NCI-H2081 treated with DMSO at 0.1 percent for 48 hours (cell line): ENCODE measurements at places on chromosomes 16 and 17.

- no peak for DNase-seq
Measured at GRCh38 chr17:42081516-42082129, 16.6 kb downstream of the ZNF385C start.

GRCh38 chr17:82151106-82151957, 53.3 kb upstream of the FASN start:
- DNase-seq: no peak

DNA sequence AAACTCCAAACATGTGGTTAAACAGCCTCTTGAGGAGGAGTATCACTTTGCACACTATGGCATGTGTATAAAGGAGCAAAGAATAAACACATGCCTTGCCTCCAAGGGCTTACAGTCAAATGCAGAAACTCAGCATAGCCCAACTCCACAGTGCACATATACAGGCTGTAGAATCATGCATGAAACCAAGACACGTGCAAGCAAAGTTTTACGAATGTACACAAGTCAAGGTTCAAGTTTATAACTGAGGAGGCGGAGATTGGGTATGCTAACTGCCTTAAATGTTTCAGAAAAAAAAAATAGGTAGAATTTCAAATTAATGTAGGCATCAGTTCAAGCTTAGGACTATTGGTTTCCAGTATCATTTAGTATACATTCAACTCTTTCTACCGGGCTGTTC, 321.1 kb downstream of the SOX9 start:
- no peak for DNase-seq

DNA sequence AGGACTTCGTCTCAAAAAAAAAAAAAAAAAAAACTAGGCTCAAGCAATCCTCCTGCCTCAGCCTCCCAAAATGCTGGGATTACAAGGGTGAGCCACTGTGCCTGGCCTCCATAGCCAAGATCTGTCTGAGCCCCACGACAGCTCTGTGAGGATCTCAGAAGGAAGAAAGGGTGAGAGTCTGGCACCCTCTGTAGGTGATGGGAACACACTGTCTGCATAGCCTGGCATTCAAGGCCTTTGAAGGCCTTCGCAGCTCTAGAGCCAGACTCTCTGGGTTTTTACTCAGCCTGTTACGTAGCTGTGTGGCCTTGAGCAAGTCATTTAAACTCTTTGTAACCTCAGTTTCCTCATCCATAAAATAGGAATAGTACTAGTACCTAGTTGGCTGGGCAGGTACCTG, 6.3 kb upstream of the XPO6 start:
- no peak for DNase-seq

DNA sequence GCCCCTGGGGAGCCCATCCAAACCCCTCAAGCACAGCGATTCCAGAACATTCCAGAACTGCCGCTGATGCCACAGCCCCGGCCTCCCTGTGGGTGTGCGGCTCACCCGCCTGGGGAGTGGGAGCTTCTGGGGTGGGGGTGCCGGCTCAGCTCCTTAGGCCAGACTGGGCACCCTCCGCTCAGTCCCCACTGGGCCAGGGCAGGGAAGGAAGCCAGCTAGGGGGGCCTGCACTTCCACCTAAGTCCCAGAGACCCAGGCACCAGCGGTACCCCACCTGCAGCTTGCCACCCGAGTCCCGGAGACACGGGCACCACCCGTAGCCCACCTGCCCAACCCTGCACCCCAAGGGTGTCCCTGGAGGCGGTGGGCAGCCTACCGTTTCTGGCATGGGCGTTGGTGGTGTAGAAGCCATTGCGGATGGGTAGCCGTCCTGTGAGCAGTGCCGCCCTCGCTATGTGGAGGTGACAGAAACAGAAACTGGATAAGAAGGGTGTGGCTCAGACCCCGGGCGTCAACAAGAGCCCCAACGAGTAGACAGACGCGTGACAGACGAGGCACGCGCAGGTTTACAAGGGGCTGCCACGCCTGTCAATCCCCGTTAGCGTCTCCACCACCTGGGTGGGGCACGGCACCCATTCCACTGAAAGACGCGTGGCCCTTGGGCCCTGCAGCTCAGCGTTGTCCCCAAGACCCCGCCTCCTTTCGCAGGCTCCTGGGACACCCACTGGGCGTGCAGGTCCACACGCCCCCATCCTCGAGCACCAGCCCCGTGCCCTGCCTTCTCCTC, 15.0 kb downstream of the GALNS start:
- no peak for DNase-seq

GRCh38 chr16:70529051-70529777, 5.6 kb downstream of the SF3B3 start:
- DNase-seq: no peak

GRCh38 chr17:47978324-47978723, 7.4 kb downstream of the CDK5RAP3 start:
- no peak for DNase-seq

DNA sequence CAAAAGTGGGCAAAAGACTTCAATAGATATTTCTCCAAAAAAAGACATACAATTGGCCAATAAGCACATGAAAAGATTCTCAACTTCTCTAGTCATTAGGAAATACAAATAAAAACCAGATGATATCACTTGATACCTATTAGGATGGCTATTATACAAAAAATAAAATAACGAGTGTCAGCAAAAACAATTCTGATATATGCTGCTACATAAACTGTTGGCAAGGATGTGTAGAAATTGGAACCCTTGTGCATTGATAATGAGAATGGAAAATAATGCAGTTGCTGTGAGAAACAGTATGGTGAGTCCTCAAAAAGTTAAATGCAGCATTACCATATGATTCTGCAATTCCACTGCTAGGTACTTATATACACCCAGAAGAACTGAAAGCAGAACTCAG, 80.6 kb downstream of the BRIP1 start:
- DNase-seq: no peak

- no peak for DNase-seq
Measured at GRCh38 chr17:42598905-42599304, 10.3 kb downstream of the RETREG3 start.

- DNase-seq: no peak
Measured at GRCh38 chr17:199191-199604, 17.7 kb upstream of the DOC2B start.

- DNase-seq: no peak
Measured at GRCh38 chr16:47565454-47565853, 104.3 kb downstream of the PHKB start.

GRCh38 chr17:82519971-82520903, 705 bp downstream of the FOXK2 start:
- no peak for DNase-seq

DNA sequence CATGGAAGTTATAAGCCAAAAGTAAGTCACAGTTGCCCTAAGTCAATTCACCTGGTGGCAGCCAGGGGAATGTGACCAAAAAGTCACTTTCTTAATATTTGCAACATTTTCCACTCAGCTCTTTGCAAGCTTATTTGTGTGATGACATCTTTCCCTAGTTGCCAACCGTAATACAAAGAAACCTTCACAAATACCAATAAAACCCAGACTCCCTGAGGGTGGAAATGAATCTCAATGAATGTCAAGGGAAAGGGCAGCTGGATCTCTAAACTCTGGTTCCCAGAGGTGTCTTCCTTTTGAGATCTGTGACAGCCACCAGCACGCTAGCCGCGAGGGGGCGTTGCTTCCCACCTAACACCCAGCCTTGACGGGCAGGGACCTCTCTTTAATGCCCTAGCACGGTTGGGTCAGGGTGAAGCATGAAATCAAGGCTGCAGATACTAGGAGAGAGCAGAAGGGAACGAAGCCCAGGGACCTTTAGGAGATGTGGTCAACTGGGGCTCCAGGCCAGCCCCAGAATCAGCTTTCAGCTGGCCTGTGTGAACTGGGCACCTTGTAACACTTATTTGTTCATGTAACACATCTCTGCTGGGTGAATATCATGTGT, 82.2 kb downstream of the CMC2 start:
- DNase-seq: no peak

DNA sequence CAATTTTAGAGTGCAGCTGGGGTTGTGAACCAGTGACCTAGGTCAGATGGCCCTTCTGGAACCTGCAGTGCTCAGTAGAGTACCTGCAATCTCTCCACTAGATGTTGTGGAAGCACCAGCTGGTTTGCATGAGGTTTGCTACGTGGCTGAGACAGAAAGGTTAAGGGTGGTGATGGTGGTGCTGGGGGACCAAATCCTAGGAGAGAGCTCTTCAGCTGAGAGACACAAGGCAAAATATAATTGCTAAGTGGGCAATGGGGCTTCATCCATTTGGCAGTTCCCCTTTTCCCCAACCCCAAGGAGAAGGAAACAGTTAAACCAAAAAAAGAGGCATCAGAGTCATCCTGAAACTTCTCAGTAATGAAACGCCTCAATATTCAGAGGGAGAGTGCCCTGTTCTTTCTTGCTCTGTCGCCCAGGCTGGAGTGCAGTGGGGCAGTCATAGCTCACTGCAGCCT, 13.9 kb downstream of the ITPRIPL2 start:
- no peak for DNase-seq

DNA sequence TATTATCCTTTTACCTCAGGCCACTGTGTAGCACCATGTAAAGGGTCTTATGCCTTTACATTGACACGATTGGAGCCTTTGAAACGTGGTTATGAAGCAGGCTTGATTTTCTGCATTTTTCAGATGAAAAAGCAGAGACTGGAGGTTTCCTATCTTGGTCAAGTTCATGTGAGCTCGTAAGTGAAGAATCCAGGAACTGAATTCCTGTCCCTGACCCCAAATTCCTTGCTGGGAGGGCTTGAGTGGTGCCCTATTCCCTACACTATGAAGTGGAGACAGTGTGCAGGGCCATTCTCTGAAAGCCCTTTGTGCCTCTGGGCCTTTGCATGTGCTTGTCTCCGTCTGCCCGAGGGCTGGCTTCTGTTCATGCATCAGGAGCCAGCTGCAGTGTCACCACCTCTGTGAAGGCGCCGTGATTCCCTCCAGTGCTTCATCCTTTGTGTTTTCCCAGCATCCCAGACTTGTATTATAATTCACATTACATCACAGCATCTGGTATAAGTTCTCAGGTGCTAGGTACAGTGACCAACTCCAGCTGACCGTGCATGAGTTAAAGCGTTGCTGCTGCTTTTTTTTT, 181.1 kb downstream of the SNX29 start:
- DNase-seq: no peak

DNA sequence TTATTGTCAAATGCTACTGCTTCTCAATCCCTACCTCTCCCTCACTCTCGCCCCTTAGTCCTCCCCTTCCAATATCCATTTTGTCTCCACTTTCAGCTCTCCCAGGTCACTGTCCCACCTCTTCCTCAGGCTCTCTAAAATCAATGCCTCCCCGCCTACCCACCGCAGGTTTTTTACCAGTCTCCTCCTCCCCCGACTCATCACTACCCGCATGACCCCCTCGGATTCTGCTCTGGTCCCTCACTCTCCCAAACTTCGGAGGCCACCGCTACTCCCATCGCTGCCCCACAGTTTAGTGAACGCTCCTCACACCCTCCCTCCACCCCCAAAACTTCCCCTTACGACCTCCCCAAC, 513 bp downstream of the CRLF3 start:
- no peak for DNase-seq

DNA sequence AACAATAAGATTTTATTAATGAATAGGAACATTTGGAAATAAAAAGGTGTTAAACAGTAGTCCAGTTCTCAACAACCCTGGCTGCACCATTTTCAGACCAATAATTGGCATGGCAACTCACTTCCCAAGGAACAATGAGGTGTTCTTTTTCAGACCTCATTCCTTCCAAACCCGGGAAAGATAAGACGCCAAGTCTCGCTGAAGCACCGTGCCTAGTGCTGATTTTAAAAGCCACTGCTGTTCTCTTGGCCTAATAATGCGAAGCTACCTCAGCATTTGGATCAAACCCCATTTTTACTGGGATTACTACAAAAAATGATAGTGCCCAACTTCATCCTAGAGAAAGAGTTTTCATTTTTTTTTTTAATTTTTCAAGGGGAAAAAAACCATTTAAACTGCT, 75.2 kb upstream of the NOL11 start:
- no peak for DNase-seq

- no peak for DNase-seq
Measured at GRCh38 chr16:61858988-61859387, 177.2 kb downstream of the CDH8 start.

- no peak for DNase-seq
Measured at GRCh38 chr17:45111850-45112249, 20.5 kb downstream of the PLCD3 start.

DNA sequence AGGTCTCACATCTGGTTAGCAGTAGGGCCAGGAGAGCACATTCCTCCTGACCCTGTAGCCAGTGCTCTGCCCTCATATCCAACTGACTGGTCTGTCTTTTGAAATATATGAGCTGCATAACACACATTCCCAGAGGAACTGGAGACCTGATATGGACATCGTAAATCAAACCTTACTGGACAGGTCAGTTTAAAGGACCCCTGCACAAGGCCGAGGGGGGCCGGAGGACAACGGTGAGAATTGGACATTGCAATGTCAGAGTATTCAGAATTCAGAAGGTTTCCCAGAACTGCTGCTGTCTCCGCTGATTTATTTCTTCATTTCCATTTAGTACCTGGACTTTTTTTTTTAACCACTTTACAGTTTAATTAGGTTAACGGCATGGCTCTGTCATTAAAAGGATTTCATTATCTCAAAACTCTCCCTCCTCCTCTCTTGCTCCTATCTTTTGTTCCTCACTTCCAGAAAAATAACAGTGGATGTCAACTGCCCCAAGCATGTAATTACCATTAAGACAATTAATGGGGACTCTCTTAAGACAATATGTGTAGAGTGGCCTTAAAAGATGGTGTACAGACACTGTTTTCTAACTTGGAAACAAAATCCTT, 4.9 kb downstream of the PMFBP1 start:
- no peak for DNase-seq

GRCh38 chr17:59815965-59816364, 76.8 kb downstream of the TUBD1 start:
- no peak for DNase-seq

GRCh38 chr17:43556292-43556691, 10.2 kb upstream of the ETV4 start:
- no peak for DNase-seq

- DNase-seq: no peak
Measured at GRCh38 chr17:36133602-36134236, 30.1 kb downstream of the CCL4 start.

GRCh38 chr16:86848821-86849220, 270.5 kb downstream of the FOXL1 start:
- no peak for DNase-seq

DNA sequence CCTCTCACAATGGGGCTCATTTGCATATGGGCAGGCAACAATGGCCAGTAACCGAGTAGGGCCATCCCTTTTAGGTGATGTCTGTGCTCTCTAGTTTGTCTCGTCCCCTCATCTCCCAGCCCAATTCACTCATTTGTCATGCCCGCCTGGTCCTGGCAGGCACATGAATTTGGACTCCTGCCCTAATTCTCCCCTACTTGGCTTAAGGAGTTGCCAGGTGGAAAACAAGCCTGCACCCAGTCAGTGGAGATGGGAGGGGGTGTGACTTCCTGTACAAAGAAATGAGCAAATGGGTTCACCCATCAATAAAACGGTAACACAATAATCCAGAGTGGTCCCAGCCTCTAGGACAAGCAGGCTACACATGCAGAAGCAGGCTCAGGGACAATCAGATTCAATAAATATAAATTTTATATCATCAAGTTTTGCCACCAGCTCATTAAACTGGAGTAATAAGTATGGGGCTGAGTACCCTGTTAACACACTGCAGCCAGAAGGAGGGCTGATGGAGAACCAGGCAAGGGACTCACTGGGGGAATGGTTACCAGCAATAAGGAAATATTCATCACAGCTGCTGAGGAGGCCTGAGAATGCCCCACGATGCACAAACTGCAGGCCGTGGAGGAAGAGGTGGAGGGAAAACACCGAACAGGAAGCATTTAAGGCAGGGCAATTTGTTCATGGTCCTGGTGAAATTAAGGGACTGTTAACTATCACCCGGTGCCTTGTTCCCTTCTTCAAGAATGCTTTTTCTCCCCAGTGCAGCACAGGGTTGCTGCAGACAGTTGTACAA, 84.4 kb upstream of the GPRC5B start:
- DNase-seq: no peak
